T-cell (primary cell): ENCODE measurements at places on chromosomes 1 and 21.

GRCh38 chr1:156750711-156751450 lies 594 bp downstream of the HDGF start:
- peak overlapping the region; percentile 91 for H3K4me3 ChIP-seq
- H3K27me3 ChIP-seq, result no peaks in the 10 kb centered on the region
- H3K36me3 ChIP-seq, result no peaks in the 10 kb centered on the region
- peak overlapping the region; percentile 68 for H3K27ac ChIP-seq

GRCh38 chr1:110321045-110321444 lies 18.1 kb upstream of the RBM15 start:
- no peaks in the 10 kb centered on the region for H3K27me3 ChIP-seq
- no peaks in the 10 kb centered on the region for H3K36me3 ChIP-seq
- no peak overlapping the region for H3K4me3 ChIP-seq
- H3K27ac ChIP-seq, result no peak overlapping the region
- H3K4me1 ChIP-seq, result no peaks in the 10 kb centered on the region

- no peak for DNase-seq
- no peaks in the 10 kb centered on the region for H3K4me1 ChIP-seq
- H3K36me3 ChIP-seq, result no peaks in the 10 kb centered on the region
- peaks cover 2% of the 10 kb centered on the region for H3K27me3 ChIP-seq
These were observed 98.5 kb upstream of the CD53 start for GRCh38 chr1:110774398-110774797.

- no peaks in the 10 kb centered on the region for H3K36me3 ChIP-seq
- peaks cover 2% of the 10 kb centered on the region for H3K4me1 ChIP-seq
- no peaks in the 10 kb centered on the region for H3K27me3 ChIP-seq
- H3K4me3 ChIP-seq, result no peak overlapping the region
These were observed 41.9 kb downstream of the LUZP1 start for GRCh38 chr1:23126801-23127200.

DNA sequence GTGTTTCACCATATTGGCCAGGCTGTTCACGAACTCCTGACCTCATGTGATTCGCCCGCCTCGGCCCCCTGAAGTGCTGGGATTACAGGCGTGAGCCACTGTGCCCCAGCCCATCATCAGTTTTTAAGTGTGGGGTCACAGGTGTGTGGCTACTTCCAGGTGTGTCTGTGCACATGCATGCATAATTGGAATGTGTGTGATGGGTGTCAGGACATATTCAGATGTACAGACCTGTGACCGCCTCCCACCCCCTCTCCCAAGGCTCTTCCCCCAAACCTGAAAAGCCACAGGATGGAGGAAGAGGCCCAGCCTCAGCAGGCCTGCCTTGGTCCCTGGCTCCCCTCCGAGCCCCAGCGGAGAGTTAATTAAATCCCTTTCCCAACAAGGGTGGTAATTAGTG lies 37.3 kb upstream of the CSF3R start:
- no peak overlapping the region for H3K4me3 ChIP-seq
- H3K36me3 ChIP-seq, result no peaks in the 10 kb centered on the region
- DNase-seq, result no peak
- H3K27me3 ChIP-seq, result peaks cover 3% of the 10 kb centered on the region
- no peaks in the 10 kb centered on the region for H3K4me1 ChIP-seq

DNA sequence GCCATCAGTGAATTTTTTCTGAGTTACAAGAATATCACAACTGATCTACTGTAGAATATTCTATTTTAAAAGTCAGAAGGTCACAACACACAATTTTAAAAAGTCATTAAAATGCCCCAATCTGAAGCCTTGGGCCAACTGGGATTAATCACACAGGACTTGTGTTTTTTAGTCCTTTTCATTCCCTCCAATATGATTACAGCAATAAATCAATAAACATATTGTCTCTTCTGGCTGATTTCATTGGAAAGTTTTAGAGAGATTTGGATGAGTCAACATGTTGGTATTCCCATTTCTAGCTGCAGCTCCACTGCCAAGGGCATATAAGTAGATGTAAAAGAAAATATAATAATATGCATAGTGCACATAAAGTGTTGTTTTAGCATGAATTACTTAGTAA lies 85.8 kb downstream of the NIBAN1 start:
- no peaks in the 10 kb centered on the region for H3K27me3 ChIP-seq
- H3K4me3 ChIP-seq, result no peak overlapping the region
- no peak for DNase-seq
- H3K27ac ChIP-seq, result no peak overlapping the region
- H3K4me1 ChIP-seq, result peaks cover 17% of the 10 kb centered on the region
- H3K36me3 ChIP-seq, result no peaks in the 10 kb centered on the region

DNA sequence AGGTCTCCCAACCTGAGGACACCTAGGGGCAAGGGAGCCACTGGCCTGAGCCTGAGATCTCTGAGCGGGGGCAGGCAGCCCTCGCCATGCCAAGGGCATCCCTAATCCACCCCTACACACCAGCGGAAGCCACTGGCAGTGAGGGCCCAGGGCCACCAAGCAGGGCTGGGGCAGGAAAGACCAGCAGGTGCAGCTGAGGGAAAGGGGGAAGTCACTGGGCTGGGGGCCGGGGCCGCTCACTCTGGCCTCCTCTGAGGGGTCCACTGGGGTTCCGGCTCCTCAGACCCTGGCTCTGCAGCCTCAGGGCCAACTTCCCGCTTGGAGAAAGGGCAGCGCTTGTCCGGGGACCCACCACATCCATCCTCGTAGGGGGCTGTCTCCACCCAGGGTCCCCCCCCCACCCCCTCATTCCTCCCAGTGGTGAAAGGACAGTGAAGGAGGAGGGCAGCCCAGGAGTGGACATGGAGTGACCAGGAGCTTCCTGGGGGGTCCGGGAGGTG lies 42.5 kb upstream of the ACTRT2 start:
- DNase-seq, result no peak
- no peak overlapping the region for H3K4me3 ChIP-seq
- no peak overlapping the region for H3K27ac ChIP-seq
- H3K4me1 ChIP-seq, result peaks cover 5% of the 10 kb centered on the region

GRCh38 chr1:42797979-42798378 lies 13.2 kb downstream of the TMEM269 start:
- no peaks in the 10 kb centered on the region for H3K4me1 ChIP-seq
- H3K36me3 ChIP-seq, result no peaks in the 10 kb centered on the region
- H3K4me3 ChIP-seq, result no peak overlapping the region
- DNase-seq, result no peak
- no peak overlapping the region for H3K27ac ChIP-seq

- H3K27ac ChIP-seq, result no peak overlapping the region
- H3K27me3 ChIP-seq, result peaks cover 3% of the 10 kb centered on the region
- H3K4me3 ChIP-seq, result no peak overlapping the region
- DNase-seq, result no peak
- H3K36me3 ChIP-seq, result no peaks in the 10 kb centered on the region
- peaks cover 2% of the 10 kb centered on the region for H3K4me1 ChIP-seq
These were observed 19.2 kb downstream of the LAMC2 start for GRCh38 chr1:183205196-183205781.

DNA sequence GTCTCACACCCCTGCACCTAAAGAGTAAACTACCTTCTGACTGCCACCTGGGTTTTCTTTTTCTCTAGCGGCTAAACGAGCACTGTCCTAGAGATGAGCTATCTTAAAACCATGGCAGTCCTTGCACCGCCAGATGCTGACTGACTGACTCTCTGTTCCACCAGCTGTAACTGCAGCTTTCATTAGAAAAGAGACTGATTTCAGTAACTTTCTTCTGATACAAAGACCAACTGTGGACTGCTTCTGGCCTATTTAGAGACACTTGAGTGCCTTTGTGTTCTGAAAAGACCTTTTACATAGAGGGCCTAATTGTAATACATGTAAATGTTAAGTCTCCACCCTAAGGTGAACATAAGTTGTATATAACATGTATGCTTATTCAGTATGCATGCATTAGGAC lies 152.5 kb downstream of the DISC1 start:
- H3K4me1 ChIP-seq, result no peaks in the 10 kb centered on the region
- no peak for DNase-seq
- H3K4me3 ChIP-seq, result no peak overlapping the region
- no peak overlapping the region for H3K27ac ChIP-seq

DNA sequence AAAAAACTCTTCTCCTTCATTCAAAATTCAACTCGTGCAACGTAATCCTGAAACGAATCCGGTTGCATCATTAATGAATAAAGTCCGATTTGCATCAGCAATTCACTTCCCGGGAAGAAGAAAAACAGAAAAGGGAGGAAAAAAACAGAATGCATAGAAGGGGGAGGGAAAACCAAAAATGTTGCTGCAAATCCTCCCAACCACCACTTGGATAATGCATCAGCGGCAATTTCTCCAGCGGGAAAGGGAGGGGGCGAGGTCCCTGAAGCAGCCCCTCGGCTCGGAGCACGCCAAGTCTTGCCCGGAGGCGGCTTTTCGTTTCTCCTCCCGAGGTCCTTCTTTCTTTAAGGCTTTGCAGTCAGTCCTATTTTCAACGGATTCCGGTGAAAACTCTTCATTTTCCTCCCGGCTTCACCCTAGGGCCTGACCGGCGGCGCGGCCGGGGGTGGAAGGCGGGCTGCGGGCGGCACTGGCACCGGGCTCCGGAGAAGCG lies 723 bp downstream of the CDC42BPA start:
- no peak for DNase-seq
- peaks cover 13% of the 10 kb centered on the region for H3K4me1 ChIP-seq
- peak overlapping the region; percentile 30 for H3K4me3 ChIP-seq
- H3K27me3 ChIP-seq, result peaks cover 29% of the 10 kb centered on the region

- no peaks in the 10 kb centered on the region for H3K36me3 ChIP-seq
- H3K4me1 ChIP-seq, result peaks cover 10% of the 10 kb centered on the region
- H3K27me3 ChIP-seq, result no peaks in the 10 kb centered on the region
- peak; percentile 41 for DNase-seq
These were observed at the start of gene MYOM3 for GRCh38 chr1:24111996-24112779. Gene MYOM3, minus strand, starts transcription at chr1:24112135. Its CDS starts 3,499 bp downstream, at chr1:24108636.

DNA sequence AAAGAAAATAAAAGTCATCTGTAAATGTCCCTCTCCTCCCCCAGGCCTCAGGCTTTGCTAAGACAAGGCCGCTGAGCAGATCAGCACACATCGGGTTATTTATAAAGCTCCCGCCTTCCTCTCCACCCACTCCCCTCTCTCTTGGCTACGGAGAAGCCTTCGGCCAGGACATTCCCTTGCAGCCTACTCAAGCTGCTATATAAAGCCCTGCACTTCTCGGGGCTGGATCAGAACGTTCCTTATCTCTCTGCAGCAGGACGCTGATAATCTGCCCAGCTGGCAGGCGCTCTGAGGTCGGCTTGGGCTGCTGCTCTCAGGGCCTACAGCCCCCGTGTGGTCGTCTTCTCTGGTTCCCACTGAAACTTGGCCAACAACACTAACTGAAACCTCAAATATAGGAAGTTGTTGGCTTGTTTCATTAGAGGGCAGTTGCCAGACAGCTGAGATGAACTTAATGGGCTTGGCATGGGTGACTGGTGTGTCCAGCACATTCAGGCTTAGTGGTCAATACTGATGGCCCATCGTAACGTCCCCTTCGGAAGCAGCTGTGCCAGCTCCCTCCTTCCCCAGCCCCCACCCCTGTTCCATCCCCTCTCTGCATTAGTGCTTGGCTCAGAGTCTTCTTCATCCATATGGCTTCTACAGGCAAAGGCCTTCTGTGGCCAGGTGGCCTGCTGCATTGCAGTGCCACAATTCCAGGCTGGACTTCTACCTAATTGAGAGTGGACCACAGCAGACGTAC lies 64.6 kb downstream of the IER5 start:
- no peaks in the 10 kb centered on the region for H3K27me3 ChIP-seq
- no peaks in the 10 kb centered on the region for H3K36me3 ChIP-seq
- peaks cover 35% of the 10 kb centered on the region for H3K4me1 ChIP-seq

DNA sequence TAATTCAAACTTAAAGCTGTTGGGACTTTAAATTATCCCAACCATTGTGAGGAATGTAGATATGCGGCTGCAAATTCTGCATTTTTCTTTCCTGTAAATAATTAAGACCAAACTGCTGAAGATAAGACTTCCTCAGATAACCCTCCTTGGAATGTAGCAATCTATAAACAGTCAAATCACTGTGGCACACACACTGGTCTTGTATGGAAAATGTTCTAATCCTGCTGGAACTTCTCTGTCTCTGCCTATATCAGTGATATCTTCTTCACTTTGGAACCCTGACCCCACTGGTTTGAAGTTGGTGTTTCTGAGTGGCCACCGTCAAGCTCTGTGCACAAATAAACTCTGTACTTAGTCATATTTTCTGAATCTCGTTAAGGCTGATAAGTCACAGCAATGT lies 32.9 kb downstream of the HSF2BP start:
- no peaks in the 10 kb centered on the region for H3K27me3 ChIP-seq
- no peaks in the 10 kb centered on the region for H3K36me3 ChIP-seq
- H3K4me3 ChIP-seq, result no peak overlapping the region
- no peak for DNase-seq
- no peaks in the 10 kb centered on the region for H3K4me1 ChIP-seq
- no peak overlapping the region for H3K27ac ChIP-seq

GRCh38 chr1:240813720-240814119 lies 201.8 kb upstream of the GREM2 start:
- no peaks in the 10 kb centered on the region for H3K36me3 ChIP-seq
- H3K27ac ChIP-seq, result no peak overlapping the region
- DNase-seq, result no peak
- H3K4me1 ChIP-seq, result no peaks in the 10 kb centered on the region
- no peak overlapping the region for H3K4me3 ChIP-seq

- H3K4me3 ChIP-seq, result no peak overlapping the region
- H3K27me3 ChIP-seq, result no peaks in the 10 kb centered on the region
- no peak for DNase-seq
- H3K27ac ChIP-seq, result no peak overlapping the region
- H3K36me3 ChIP-seq, result no peaks in the 10 kb centered on the region
These were observed 11.0 kb upstream of the RIMS3 start for GRCh38 chr1:40676501-40676900.

DNA sequence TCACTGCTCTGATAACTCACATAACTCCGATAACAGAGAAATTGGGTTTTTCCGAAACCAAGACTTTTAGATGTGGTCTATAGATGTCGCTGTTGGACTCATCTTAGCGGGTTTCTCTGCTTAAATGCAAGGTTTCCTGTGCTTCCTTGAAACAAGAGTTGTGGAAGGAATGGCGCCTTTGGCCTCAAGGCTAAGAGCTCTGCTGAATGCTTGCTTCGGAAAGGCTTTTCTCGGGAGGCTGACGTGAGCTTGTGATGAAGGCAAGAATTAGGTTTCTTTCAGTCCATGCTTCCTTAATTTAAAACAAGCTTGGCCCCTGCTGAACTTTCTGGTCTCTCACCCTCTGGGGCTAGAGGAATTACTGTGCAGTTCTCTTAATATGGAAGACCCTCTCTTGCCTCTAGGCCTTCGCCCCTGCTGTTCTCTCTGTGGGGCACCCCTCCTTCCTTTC lies 113.5 kb downstream of the MAP3K21 start:
- H3K27ac ChIP-seq, result no peak overlapping the region
- DNase-seq, result no peak
- no peaks in the 10 kb centered on the region for H3K4me1 ChIP-seq
- no peak overlapping the region for H3K4me3 ChIP-seq
- no peaks in the 10 kb centered on the region for H3K36me3 ChIP-seq

DNA sequence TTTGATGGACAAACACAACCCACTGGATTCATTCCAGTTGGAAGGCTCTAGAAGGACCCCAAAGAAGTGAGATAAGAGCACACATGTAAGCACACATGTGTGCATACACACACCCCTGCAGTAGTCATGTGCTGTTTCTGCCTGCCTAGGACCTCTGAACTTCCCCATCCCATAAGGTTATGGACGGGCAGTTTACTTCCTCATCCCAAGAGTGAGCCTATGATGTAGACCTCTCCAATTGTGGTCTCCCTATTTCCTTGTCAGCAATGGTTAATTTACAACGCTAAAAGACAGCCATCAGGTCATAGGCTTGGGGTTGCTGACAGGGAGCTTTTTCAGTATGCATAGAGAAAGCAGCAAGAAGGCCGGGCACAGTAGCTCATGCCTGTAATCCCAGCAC lies 15.4 kb upstream of the ADAR start:
- H3K27me3 ChIP-seq, result no peaks in the 10 kb centered on the region
- H3K4me3 ChIP-seq, result no peak overlapping the region
- peaks cover 15% of the 10 kb centered on the region for H3K4me1 ChIP-seq
- H3K27ac ChIP-seq, result no peak overlapping the region
- no peak for DNase-seq
